Fibroblast of skin of right biceps (primary cell): ENCODE measurements at places on chromosomes 6 and 20.

DNA sequence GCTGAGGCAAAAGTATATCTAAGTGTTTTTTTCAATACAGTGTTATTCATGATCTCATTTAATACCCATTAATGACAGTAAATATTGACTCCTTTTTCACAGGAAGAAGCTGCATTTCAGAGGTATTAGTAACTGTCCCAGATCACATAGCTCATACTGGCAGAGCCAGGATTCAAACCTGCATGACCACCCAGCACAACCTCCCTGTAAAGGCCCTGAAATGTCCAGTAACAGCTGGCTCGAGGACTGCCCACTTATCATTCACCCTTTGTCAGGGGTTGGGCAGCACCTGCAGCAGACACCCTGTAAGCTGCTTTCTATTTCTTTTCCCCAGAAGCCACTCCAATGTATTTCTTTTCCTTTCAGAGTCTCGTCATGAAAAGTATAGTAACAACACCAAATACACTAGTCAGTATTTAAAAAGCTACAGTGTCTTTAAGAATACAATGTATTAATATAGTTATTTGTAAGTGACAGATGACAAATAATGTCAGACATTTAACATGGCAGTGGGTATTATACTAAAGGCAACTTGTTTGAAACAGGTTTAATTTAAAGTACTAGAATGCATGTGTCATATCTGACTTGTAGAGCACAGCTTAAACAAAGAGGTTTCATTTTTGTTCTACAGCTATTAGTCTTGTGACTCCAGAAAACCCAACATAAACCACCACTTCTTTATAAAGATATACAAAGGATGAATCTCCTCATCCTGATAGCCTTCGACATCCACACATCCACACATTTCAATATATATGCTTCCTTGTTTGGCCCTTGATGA lies 841.6 kb upstream of the GJE1 start:
- DNase-seq: no peak

- DNase-seq: no peak
Measured at GRCh38 chr6:2460216-2460745, 214.9 kb upstream of the GMDS start.

DNA sequence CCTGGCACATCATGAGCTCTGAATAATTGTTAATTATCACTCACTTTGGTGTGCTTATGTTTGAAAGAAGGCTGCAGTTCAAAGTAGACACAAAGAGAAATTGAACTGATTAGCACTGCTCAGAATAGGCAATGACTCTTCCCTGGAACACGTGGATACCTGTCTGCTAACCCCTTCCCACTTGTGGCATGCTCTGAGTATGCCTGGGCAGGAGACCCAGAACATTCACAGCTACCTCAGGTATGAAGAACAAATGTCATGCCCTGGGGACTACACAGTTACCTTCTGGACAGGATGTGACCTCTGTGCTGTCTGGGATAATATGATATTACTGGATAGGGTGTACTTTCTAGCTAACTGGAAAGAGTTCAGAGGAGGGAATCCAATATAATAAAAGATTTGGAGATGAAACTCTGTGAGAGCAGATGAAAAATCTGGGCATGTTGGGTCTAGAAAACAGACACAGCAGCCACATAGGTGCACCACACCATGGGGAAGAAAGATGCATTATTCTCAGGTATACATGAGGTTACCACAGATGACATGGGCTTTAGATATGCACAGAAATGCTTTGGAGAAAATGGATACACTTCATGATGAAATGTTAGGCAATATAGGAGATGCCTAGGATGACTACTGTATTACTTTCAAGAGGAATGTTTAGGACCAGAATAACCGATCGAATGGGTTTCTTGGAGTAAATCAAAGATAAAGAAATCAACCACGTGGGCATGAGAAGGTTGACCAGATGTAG lies 324.2 kb upstream of the PREP start:
- DNase-seq: peak; percentile 45

DNA sequence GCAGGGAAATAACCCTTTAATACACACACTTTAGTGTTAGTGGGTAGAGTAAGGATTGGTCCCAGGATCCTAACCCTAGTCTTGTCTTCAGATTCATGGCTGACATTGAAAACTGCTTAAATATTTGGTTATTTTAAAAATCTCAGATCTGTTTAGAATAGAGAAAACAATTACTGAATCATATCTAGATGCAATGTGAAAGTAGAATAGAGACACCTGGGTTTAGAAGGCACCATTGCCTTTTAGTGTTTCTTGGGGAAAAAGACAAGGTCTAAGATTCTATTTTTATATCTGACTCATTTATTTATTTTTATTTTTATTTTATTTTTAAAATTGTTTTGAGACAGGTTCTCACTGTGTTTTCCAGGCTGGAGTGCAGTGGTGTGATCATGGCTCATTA lies 6.0 kb downstream of the DDX43 start:
- DNase-seq: no peak

- DNase-seq: peak; percentile 6
Measured at GRCh38 chr6:19999319-20000191, 162.4 kb downstream of the ID4 start.

- DNase-seq: no peak
Measured at GRCh38 chr6:6883011-6883410, 224.8 kb upstream of the RREB1 start.

DNA sequence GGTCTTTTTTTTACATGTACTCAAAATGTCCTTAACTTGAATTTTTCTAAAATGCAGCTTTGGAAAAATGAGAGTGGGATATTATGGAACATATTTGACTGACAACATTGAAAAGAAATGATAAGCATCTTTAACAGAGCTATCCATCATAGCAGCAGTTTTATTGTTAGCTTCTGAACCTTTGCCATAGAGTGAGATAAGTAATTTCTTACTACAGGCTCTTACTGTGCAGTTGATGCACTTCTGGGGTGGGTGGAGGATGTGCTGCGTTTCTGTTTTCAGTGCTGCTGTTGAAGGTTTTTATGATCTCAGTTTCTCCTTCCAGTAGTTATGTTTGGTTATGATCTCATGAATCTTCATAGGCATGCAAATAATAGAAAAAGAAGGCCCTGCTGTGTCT lies 267.0 kb downstream of the TMEM242 start:
- no peak for DNase-seq

DNA sequence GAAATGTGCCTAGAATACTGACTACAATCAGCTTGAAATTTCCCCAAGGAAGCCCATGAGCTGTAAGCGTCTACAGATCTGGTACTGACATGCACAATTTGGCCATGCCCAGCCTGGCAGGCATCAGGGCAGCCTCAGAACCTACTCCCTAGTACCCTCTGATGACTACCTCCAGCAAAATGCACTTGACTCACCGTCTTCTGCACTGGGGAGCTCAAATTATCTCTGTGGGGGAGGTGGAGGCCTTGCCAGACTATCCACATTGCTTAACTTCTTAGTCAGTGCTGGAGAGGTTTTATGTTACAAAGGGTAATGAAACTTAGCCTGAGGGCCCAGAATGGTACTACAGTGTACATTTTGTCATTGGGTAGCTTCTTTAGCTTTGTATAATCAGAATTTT lies 126.0 kb upstream of the ADGRF1 start:
- DNase-seq: peak; percentile 95

GRCh38 chr6:12546410-12547002 lies 170.1 kb upstream of the PHACTR1 start:
- no peak for DNase-seq

- DNase-seq: no peak
Measured at GRCh38 chr20:35187584-35188190, 15.8 kb downstream of the PROCR start.

DNA sequence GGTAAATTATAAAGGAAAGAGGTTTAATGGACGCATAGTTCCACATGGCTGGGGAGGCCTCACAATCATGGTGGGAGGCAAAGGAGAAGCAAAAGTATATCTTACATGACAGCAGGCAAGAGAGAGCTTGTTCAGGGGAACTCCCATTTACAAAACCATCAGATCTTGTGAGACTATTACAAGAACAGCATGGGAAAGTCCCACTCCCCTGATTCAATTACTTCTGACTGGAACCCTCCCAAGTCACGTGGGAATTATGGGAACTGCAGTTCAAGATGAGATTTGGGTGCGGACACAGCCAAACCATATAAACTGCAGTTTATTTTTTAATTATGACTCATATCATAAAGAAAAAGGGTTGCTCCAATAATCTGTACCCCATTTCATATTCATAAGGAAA lies 22.3 kb upstream of the HLA-DQA2 start:
- no peak for DNase-seq

GRCh38 chr6:167347226-167347625 lies 22.3 kb downstream of the TTLL2 start:
- no peak for DNase-seq

GRCh38 chr20:64223526-64224067 lies 32.0 kb upstream of the PCMTD2 start:
- DNase-seq: peak; percentile 55

DNA sequence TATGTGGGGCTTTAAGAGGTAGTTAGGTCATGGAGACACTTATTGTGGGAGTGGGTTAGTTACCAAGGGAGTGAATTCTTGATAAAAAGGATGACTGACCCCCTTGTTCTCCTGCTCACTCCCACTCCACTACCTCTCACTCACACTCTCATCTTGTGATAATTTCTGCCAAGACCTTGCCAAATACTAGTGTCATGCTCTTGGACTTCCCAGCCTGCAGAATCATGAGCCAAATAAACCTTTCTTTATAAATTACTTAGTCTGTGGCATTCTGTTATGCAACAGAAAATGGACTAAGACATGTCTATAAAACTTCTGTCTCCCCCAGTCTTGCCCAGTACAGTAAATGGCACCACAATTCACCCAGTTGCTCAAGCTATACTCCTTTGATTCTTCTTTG lies 93.3 kb downstream of the COL21A1 start:
- no peak for DNase-seq

DNA sequence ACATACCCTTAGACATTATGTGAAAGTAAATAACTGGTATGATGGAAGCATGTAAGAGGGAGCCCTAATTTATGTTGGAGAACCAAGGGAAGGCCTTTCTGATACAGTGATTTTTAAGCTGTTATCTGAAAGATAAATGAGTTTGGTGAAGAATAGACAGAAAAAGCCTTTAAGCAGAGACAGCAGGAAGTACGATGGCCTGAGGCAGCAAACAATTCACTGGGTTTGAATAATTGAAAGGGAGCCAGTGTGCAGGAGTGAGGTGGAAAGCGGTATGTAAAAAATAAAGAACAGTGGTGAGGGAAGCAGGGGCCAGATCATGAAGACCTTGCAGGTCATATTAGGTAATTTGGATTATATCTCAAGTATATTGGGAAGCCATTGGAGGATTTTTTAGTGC lies 4.1 kb upstream of the RAB23 start:
- no peak for DNase-seq

- peak; percentile 76 for DNase-seq
Measured at GRCh38 chr6:151012321-151013294, 147.1 kb downstream of the MTHFD1L start.
